Brain (organoid and tissue), 16 donors: ENCODE measurements at places on chromosomes 3 and 15.
A peak's percentile ranks its signal among the peaks of the same experiment; 100 is the strongest.

DNA sequence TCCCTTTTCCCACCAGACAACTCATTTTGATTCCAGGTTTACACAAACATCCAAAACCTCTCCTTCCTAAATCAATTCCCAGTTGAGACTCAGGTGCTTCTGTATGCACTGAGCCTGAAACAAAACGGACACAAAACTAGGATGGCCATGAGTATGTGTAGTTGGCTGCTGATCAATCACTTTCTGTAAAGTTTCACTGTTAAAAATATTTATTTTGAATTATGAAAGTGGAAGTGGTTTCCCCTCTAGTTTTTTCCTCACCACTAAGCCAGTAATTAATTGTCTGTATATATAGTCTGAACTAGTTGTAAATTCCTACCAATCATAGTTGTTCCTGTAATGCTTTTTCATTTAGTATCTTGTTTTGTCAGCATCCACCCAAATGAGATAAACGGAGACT, 51.7 kb upstream of the TSPAN3 start:
- no peak for DNase-seq

DNA sequence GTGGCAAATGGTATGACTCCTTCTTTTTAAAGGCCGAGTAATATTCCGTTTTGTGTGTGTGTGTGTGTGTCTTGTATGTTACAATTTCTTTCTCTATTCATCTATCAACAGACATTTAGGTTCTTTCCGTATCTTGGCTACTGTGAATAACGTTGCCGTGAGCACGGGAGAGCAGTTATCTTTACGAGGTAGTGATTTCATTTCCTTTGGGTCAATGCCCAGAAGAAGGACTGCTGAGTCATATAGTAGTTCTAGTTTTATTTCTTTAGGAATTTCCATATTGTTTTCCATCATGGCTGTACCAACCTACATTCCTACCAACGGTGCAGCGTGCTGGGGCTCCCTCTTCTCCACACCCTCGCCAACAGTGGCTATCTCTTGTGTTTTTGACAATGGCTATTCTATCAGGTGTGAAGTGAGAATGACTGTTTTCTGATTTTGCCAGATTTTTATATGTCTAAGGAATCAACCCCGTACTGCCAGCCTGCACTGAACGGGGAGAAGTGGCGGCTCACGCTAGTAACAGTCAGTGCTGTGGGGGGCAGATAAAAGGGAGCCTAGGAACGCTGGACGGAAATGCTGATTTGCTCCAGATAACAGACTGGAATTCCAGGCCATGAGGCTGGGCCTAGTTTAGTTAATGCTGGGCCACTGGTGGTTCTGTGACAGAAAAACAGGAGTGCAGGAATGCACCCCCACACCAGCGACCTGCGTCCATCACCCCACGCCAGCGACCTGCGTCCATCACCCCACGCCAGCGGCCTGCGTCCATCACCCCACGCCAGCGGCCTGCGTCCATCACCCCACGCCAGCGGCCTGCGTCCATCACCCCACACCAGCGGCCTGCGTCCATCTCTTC, 168.1 kb downstream of the XXYLT1 start:
- no peak for DNase-seq

- DNase-seq: no peak
Measured at GRCh38 chr3:41104147-41104546, 95.2 kb upstream of the CTNNB1 start.

DNA sequence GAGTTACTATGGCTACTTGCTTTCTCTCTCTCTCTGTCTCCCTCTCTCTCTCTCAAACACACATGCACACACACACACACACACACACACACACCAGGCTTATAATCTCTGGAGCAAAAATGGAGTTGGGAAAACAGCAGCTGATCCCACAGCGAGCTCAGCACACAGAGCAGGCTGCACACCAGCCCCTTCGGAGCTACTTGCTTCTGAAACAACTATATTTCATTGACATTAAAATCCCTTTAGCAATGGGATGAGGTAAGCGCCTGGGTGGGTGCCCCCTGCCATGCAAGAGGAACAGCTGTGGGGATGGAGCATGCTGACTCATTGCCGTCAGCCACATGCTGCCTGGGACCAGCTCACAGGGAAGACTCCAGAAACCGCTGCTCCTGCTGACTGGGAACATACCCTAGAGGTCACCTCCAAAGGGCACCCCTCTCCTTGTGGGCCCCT, 45.7 kb downstream of the B3GNT5 start:
- DNase-seq: peak; percentile 31

DNA sequence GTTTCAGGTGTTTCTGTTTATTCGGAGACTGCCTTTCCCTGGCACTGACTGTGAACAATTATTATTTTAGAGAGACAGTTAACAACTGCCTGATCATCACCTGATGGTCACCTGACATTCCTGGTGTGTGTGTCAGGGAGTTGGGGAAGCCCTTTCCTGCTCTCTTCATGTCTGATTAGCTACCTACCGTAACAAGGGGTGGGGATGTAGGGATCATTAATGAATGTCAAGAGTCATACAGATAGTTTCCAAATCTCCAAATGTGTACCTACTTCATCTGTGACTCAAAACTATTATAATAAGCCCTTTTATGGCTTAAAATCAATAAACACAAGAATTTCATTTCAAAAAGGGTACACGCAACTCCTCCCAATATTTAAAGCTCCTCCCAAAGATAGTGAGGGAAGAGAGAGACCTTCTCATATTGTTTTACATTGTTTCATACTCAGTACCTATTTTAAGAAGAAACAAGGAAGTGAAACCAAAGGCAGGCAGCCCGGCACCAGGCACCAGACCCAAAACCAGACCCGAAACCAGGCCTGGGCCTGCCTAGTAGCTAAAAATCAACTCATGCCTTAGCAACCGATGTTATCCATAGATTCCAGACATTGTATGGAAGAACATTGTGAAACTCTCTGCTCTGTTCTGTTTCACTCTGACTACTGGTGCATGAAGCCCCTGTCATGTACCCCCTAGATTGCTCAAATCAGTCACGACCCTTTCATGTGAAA, 844.9 kb upstream of the ALCAM start:
- no peak for DNase-seq

DNA sequence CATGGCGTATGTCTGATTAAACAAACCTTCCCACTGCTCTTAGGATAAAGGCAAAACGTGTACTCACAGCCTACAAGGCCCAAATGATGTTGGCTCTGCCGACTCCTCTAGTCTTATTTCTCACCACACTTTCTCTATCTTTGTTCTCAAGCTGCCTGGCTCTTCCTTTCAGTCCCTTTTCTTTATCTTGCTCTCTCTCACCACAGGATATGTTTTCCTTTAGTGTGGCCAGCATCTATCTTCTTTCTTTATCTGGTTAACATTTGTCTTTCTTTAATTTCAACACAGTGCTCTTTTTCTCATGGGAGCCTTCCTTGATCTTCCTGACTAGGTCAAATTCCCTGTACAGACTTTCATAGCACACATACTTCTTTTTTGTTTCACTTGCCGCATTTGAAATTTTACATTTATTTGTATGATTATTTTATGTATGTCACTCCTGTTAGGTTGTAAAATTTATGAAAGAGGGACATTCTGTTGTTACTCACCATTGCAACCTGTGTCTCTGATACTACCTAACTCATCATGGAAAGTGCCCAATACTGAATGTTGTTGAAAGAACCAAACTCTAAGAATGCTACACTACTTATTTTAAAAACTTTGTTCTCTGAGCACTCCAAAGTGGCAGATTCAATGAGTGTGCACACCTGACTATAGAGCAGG, 328.9 kb upstream of the CBLB start:
- DNase-seq: no peak

- DNase-seq: no peak
Measured at GRCh38 chr3:195085356-195086130, 185.4 kb downstream of the XXYLT1 start.

- DNase-seq: peak; percentile 34
Measured at GRCh38 chr15:60000113-60000823, 3.8 kb upstream of the FOXB1 start.

DNA sequence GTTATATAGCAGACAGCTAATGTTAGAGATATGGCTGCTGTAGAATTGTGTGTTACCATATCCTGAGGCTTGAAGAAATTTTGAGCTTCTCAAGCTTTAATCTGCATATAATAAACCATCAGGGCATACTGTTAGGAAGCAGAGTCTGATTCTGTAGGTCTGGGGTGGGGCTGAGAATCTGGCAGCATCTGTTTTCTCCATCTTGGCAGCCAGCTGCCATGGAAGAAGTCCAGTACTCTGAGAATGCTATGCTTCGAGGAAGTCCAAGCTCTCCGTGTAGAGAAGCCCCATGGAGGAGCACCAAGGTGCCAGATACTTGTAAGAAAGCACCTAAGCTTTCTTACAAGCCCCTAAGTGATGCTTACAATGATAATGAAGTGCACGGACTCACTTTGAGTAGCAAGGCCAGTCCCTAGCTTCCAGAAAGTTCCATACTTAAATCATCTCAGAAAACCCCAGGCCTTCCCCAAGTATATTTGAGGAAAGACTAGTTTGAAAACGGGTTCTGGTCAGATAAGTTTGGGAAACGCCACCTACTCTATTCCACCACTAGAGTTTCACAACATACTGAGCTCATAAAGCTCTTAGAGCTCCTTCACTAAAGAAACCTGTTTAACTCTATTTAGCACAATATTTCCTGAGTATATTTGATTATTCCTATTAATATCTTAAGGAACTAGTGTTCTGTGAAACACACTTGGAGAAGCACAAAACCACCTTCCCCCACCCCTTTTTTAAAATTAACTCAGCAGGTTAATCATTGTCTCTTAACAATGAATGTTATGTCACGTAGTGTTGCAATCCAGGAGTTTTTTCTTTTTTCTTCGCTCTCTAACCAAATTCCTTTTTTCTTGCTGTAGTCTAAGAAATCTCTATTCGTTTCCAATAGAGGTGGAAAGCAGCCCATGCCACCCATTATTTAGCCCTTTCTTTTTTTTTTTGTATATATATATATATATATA, 59.9 kb upstream of the RASGRP1 start:
- DNase-seq: no peak

GRCh38 chr3:87076946-87077345, 86.0 kb upstream of the VGLL3 start:
- DNase-seq: no peak

DNA sequence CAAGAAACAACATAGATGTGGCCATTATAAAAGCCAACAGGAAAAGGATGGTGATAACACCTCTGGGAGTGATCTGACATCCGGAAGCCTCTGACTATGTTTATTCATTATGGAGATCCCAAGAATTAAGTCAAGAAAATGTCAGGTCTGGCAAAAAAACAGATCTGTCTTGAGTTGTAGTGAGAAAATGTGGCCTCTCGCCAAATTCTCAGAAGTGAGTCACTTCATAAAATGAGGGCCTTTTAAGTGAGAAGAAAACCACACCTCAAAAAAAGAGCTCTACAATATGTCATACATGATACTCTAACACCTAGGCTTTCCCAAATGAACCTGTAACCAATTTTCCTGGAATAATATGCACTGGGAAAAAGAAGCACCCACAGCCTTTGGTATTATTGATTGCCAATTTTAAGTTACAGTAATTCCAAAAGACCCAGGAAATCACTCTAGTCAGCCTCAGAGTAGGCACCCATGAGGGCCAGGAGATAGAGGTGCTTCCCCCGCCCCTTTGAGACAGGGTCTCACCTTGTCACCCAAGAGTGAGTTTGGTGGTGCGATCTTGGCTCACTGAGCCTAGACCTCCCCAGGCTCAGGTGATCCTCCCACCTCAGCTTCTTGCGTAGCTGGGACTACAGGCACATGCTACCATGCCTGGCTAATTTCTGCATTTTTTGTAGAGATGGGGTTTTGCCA, 38.0 kb downstream of the CCR3 start:
- no peak for DNase-seq

GRCh38 chr3:40152482-40153133, 156.9 kb upstream of the EIF1B start:
- no peak for DNase-seq

DNA sequence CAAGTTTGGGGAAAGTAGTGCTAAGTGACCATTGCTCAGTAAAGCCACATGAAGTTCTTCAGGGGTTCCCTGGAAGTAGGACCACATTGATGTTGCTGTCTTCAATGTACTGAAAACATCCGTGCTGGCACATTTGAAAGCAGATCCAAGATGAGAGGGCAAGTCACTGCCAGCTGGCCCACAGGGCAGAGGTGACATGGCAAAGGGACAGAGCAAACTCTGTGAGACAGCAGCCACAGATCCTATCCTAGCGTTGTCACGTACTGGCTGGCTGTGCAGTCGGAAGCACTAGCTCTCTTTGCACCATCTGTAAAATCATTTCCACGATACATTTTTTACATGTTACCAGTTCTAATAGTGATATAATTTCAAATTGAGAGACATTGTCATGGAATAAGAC, 13.8 kb downstream of the MUC13 start:
- peak; percentile 23 for DNase-seq

DNA sequence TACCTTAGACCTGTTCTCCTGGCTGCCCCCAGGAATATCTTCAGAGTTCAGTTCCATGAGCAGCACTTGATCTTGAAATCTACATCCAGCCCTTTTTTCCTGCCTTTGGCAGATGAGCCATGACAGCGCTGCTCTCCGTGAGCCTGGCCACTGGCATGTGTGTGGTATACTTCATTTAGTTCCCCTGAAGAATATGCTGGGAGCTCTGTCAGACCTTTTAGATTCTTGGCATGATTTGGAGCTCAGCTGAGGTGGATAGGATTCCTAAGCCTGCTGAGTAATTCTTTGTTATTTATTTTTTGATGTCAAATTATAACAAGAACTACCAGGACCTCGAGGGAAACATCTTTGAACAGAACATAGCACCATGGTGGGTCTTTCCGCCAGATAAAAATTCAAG, 121.7 kb downstream of the EDEM1 start:
- no peak for DNase-seq

GRCh38 chr15:49492830-49493229, 69.8 kb downstream of the FGF7 start:
- DNase-seq: no peak

DNA sequence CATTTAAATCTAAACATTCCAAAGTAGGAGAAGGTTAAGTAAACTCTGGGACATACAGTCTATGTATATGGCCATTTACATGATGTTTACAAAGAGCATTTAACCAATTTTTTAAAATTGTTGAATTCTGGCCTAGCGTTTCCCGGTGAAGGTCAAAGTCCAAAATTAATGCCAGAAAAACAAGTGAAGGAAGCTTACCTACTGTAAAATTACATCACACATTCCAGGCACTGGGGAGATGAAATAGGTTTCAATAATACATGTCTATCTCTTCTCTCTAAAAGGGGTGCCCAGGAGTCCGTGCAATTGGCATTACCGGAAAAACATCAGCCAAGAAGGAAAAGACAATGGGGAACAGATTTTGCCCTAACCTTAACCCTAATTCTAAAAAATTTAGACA, 358.8 kb downstream of the VPS13C start:
- DNase-seq: no peak

- DNase-seq: peak; percentile 93
Measured at GRCh38 chr3:72129501-72130094, 344.6 kb upstream of the PROK2 start.
